ENCODE measurements at places on chromosomes 2 and 18. TPM values are rescaled to one million over a fixed set of nuclear protein-coding genes. Genes with fewer than 3 reads are reported as not detected.

DNA sequence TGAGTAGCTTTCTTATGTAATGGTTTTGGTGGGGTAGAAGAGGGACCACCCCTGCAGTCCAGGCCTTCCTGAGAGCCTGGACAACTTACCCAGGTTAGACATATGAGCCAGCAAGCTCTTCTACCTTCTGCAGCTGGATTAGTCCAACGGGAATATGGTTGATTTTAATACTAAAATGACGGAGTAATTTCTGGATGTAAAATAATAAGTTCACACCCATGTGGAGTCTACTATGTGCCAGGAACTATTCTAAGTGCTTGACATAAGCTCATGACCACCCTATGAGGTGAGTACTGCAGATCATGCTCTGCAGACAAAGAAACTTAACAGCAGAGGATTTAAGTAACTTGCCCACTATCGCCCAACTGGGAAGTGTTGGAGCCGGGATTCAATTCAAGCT is 45.5 kb downstream of the DPP4 start:
- no peak for DNase-seq

- DNase-seq = no peak
Measured at GRCh38 chr2:10490806-10491291, 42.7 kb upstream of the ODC1 start.

DNA sequence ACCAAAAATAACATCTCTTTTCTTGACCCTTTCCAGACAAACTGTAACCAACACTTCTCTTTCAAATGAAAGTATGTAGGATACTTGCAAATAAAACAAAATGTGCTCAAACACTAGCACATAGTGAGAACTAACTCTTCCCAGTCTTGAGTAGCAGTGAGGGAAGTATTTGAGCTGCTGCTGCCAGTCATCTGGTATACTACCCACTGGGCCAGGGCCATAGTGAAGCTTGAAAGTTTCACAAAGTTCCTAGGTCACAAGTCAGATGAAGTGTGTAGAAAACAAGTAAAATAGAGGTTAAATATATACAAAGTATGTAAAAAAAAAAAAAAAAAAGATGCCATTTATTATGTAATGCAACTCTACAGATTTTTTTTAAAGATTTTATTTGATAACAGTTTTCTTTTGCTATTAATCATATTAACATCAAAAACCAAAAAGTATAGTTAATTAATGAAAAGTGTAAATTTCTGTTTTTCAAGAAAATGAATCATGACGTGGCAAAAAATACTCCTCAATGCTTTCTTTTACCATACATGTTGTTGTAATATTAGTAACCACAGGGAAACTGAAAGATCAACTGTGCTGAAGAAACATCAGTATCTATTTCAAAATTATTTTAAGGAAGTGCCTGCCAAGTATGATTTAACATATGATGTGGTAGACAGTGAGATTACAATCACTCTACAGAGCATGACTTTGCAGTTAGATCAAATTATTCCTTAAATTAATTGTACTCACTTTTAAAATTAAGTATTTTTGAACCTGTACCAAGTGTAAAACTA is 21.6 kb upstream of the TRIB2 start:
- no peak for DNase-seq

- DNase-seq = no peak
Measured at GRCh38 chr18:261398-262073, 6.3 kb downstream of the THOC1 start.

REG1B gene
- not detected for total RNA-seq

OTOS gene
- not detected for total RNA-seq

NT5C1B gene
- total RNA-seq = not detected
